ENCODE measurements at places on chromosomes 4 and X.

DNA sequence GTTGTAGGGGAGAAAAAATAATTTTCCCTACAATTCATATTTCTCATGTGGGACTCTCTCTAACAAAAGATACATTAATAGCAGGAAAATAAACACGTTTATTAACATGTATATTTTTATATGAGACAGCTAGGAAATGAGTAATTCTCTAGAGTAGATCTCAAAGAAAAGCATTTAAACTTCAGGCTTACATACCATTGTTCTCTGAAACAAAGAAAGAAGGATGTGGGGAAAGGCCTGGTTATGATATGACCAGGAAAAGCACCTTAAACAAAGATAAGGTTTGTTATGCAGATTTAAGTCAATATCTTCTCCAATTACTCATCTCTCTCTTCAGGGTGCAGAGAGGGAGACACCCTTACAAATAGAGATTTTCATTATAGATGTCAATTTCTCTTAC is 131.3 kb downstream of the SLC7A11 start:
- no peak for DNase-seq

GRCh38 chr4:46432923-46433322 is 43.0 kb upstream of the GABRA2 start:
- DNase-seq, result no peak

DNA sequence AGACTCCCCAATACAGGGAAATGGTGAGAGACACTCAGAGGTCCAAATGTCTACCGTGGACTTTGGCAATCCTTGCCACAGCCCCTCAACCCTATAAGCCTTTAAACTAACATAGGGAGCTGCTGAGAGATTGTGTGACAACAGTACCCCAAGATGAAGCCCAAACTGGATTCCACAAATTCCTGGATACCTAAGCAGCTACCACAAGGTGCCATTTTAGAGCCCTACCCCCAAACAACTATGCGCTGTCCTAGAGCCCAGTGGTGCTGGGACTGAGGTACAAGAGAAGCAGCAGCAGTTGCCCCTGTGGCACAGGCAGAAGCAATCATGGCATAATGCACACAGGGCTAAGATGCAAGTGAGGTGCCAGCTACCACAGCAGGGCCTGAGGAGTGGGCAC is 2.7 kb upstream of the TMPRSS11F start:
- no peak for DNase-seq

DNA sequence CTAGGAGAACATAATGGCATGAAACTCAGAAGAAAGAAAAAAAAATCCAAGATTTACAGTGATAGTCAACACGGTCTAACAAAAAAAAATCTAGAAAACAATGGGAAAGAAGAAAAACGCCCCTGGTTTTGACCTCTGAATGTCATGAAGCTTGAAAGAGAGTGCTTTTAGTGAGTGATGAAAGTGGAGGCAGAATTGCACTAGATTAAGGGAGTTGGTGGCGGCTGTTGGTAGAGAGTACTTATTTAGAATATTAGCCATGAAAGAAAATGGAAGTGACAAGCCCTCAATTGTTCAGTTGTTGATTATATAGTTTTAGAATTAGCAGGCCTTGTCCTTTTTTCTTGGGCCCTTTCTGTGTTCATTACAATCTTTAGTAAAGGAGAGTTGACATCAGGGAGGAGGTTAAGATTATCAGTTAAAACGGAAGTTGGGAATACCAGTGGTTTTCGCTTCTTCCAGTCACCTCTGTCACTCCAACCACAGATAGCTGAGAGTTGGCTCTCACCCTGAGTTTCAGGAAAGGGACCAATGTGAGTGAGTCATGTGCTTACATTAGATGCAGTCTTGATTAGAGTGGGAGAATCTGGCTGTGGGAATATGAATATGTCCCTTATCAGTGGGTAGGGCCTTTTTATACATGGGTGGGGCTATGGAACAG is 29.7 kb downstream of the EREG start:
- DNase-seq, result no peak

DNA sequence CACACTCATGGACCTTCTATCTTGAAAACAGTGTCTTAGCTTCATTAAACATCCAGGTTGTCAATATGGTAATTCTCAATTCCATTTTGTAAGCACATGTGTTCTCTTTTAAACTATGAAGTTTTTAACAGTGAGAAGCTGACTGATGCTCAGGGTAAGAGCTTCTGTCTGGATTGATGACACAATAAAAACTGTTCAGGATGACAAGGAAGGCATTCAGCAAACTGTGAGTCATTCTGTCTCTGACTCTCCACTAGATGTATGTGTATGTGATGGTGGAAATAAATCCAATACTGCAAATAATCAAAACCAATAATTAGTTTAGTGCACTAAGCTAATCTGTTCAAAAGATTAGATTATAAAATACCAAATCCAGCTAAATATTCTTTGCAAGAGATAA is 115.3 kb upstream of the ARX start:
- DNase-seq, result no peak

- no peak for DNase-seq
Measured at GRCh38 chrX:11215191-11215921, 77.9 kb upstream of the AMELX start.

DNA sequence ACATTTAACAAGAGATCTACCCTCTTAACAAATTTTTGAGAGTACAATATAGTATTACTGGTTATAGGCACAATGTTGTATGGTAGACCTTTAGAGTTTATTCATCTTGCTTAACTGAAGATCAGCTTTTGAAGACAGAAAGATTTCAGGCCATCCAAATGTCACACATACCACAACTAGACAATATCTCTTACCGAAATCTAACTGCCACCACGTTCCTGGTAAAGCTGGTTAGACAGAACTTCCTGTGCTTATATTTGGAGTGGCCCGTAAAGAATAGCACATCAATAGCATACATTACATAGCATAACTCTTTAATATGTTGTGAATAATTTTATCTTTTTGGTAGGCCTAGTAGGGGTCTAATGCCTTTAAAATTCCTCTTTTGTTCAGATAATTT is 29.8 kb upstream of the ARHGEF6 start:
- DNase-seq, result no peak

- no peak for DNase-seq
Measured at GRCh38 chr4:61511716-61512488, 311.8 kb downstream of the ADGRL3 start.

GRCh38 chr4:139030614-139031235 is 15.1 kb downstream of the NOCT start:
- peak; percentile 58 for DNase-seq

DNA sequence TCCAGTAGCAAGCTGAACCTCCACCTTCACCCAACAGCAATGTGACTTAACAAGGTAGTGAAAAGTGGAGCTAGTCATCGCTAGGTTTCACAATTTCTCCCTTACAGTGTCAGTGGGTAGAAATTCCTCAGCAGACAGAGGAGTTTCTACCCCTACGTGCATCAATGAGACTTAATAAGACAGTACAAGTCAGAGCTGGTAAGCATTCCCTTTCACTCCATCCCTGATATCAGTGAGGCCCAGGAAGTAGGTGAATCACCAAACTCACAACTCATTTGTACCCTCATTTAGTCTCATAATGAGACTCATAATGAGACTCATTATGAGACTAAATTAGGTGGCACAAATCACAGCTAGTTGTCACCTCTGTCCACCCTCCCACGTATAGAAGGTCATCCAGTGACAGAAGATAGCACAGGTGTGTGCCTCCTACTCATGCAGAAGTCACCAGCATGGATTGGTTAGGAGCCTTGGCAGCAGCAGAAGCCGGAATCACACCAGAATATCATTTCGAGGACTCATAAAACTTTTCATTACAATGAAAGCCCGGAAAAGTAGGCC is 50.8 kb upstream of the NUDT10 start:
- no peak for DNase-seq

- no peak for DNase-seq
Measured at GRCh38 chr4:100504086-100504874, 13.5 kb downstream of the EMCN start.

Measured in stimulated activated CD4-positive, alpha-beta T cell treated with anti-CD3 and anti-CD28 coated beads, Interleukin-12 subunit alpha, Interleukin-12 subunit beta, amount 100 ng/mL, for 24 hours (primary cell).